ENCODE measurements at places on chromosomes 4 and X.

- no peak for DNase-seq
Observed at GRCh38 chr4:52376132-52376704, 282.9 kb downstream of the USP46 start.

DNA sequence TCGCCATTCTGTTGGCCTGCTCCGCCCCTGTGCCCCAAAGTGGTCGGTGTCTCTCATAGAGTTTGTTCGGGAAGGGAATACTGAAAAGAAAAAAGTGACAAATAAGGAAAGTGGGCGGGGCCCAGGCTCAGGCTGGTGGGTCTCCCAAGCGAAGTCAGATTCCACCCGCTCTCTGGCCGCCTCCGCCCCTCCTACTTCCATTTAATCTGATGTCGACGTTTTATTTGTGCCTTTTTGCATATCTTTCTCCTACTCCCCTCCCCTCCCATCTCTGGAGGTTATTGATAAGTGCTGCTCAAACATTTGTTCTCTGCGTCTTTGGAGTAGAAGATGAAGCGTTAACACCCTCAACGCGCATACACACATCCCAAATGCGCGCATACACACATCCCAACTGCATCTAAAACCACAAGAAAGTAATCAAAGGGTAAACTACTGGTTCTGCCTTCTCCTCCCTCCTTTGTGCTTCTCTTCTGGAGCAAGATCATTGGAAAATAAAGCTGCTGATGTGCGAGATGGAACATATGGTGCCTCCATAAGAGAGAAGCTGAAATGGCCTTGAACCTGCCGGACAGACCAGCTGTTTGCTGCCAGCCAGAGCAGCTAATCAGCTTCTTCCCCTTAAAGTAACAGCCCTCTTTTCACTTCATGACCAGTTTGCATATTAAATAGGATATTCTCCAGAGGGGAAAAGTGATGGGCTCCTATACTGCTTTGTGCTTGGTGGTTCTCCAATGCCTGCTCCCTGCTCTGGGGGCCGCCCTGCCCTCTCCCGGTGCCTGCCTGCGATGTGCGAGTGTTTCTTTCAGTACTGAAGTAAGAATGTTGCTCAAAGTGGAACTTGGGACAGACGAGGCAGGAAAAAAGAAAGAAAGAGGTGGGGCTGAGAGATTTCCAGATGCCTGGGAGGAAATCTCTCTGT lies 3.1 kb downstream of the MAMLD1 start:
- no peak for DNase-seq

- no peak for DNase-seq
Observed at GRCh38 chr4:99378876-99379275, 26.3 kb upstream of the ADH1C start.

GRCh38 chr4:3034231-3034630 lies 40.1 kb downstream of the HTT-AS start:
- no peak for DNase-seq

GRCh38 chr4:113968473-113968872 lies 11.0 kb downstream of the ARSJ start:
- DNase-seq = no peak

DNA sequence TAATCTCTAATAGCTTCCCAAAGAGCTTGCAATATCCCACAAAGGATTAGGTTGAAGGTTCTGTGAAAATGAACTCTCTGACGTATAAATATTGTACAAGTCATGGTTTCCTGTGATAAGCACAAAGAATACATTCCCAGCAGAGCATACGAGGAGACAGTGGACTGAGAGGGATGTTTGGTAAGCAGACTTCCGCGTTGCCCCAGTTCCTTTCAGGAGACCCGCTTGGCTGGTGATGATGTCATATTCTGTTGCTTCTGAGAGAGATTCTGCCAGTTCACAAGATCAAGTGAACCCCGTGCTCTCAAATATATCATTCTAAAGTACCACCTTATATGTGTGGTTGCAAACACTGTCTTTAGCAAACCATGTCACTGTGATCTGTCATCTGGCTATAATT lies 323.9 kb upstream of the CASK start:
- DNase-seq = no peak

- DNase-seq = peak; percentile 39
Observed at GRCh38 chr4:683982-684622, 4.8 kb downstream of the SLC49A3 start.

DNA sequence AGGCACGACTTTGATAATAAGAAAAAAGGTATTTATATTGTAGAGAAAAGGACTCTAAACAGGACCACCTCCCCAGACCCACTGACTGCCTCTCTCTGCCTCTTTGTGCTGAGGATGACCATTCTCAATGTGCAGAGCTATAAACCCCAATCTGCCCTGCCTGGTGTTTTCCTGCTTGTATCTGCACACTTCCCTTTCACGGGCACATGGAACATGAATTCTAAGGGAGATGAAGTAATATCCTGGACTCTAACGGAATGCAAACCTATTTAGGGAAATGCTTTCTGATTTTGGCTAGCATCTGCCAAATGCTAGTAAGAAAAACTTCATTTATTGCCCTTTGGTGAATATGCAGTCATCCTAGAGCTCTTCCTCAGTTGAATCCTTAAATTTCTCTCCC lies 2.4 kb downstream of the DIPK2B start:
- no peak for DNase-seq

DNA sequence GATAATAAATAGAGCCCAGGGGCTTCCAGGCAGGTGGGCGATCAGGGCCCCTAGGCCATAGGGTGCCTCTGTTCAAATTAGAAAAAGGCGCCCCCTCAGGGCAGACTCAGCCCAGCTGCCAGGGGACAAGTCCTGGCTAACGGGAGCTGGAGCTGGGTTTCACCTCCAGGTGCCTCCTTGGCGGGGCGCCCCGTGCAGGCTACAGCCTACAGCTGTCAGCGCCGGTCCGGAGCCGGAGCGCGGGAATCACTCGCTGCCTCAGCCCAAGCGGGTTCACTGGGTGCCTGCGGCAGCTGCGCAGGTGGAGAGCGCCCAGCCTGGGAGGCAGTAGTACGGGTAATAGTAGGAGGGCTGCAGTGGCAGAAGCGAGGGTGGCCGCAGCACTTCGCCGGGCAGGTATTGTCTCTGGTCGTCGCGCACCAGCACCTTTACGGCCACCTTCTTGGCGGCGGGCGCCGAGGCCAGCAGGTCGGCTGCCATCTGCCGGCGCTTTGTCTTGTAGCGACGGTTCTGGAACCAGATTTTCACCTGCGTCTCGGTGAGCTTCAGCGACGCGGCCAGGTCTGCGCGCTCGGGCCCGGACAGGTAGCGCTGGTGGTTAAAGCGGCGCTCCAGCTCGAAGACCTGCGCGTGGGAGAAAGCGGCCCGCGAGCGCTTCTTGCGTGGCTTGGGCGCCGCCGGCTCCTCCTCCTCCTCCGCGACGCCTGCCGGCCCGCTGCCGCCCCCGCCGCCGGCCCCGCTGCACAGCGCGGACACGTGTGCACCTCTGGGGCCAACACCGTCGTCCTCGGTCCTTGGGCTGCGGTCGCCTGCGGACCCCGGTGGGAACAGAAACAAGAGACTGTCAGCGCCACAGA lies 2.4 kb downstream of the NKX3-2 start:
- DNase-seq = no peak

DNA sequence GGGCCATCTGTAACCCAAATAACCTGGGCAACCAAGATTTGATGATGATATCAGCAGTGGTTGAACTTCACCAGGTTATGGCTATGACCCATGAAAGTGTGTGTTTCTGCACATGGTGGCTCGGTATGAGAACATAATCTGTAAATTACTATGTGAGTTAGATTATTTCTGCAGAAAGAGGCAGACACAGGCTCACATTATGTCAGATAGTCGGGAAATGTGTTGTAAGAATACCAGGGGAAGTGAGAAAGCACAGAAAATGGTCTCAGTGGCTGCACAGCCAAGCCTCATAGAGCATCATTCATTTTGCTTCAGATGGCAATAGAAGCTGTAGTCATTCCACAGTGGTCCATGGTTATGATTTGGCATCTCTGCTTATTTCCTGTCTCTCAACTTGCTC lies 63.0 kb upstream of the RBPJ start:
- DNase-seq = no peak

GRCh38 chrX:97039363-97040029 lies 155.8 kb downstream of the RPA4 start:
- DNase-seq = no peak

GRCh38 chrX:3046253-3047240 lies 5.3 kb downstream of the ARSF start:
- peak; percentile 34 for DNase-seq

DNA sequence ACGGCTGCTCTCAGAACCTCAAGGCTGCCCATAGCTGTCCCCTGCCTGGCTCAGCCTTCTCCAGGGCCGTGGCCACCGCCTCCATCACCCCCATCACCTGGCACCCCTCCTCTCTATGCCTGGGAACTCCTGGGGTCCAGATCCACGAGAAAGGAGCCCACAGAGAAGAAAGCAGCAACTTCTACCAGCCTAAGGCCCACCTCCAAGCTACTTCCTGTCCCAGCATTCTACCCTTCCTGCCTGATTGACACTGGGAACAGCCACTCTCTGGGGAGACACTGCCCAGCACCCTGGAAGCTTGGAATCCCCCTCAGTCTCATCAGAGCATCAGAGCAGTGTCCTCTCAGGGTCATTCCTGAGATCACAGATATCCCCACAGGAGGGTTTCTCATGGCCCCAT lies 36.9 kb upstream of the PROM1 start:
- DNase-seq = no peak

DNA sequence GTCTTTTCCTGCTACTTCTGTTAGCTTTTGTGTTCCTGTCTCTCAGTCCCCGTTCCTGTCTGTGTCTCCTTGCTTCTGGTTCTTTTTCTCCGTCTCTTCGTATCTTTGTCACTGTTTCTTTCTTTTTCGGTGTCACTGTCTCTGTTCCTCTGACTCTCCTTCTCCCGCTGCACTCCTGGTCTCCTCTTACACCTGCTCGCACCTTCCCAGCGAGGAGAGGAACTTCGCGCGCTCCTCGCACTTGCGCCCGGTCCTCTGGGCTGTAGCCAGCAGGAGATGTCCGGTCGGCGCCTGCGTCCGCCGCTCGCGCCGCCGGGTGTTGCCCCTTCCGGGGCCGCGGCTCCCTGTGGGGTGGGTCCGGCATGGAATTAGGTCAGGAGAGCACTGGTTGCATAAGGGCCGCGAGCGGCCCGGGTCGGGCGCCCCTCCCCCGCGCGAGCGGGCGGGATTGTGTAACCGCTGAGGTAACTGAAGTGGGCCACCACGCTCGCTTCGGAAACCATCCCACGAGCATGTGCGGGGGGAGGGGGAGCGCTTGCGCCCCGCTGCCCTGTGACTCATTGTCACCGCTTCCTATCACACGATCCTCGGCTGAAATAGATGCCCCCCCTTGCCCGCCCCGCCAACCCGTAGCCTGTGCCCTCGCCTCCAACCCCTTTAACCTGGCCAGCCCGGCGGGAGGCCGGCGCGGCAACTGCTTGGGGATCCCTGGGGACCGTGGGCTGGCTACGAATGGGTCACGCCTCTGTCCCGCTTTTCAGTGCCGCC lies 1.6 kb downstream of the LONRF3 start:
- peak; percentile 86 for DNase-seq

DNA sequence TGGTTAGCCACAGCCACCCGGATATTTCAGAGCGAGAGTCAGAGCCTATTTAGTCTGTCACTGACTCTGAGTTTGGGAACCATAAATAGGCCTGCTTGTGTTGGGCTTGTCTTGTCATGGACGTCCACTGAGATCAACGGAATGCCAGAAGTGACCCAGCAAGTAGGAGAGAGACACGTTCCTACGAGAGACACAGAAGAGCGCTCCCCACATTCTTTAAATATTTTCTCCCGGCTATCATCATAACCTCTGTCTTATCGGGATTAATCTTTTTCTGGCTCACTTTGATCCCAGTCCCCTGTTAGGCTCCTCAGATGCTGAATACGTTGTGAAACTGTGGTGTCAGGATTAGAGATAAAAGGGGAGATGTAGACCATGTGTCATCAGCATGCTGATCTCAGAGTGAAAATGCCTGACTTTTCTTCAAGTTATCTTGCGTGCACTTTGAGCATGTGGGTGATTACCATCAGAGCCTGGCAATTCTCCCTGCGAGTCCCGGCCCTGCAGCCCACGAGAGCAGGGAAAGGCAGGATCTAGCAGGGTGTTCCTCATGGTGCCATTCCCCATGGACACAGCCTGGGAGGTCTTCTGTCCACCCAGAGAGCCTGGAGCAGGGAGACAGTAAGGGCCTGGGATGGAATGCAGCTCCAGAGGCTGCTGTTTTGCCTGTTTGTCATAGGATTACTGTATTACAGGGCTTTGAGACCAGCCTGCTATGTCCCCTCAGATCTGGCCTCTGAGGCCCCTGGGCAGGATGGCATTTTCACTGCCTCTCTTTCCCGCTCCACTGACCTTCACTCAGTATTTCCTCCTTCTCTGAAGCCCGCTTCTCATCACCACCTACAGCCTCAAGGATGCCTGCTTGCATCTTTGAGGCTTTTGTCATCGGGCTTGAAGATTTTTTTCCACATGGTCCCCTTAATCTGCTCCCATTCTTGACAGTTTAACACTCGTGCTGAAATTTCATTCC lies 2.8 kb upstream of the TENM3 start:
- DNase-seq = no peak

- DNase-seq = no peak
Observed at GRCh38 chr4:125280892-125281403, 33.8 kb upstream of the FAT4 start.

- DNase-seq = peak; percentile 86
Observed at GRCh38 chrX:110402091-110402849, 43.6 kb downstream of the RTL9 start.

DNA sequence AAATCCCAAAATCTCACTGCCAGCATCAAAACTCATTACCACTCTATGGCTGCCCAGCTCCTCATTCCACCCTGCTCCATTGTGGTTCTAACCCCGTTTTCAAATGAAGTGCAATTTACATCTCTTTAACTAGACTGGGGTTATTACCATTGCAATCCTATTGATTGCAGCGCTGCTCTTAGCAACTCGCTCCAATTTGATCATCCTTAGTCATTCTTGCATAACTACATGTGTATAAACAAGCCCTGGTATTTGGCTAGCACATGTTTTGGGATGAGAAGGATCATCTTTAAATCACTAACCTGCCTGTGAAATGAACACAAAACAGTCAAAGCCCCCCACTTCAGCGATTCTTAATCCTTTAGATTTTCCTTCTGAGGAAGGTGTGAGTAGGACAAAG lies 340.1 kb upstream of the PPARGC1A start:
- no peak for DNase-seq

GRCh38 chr4:10172278-10172921 lies 55.8 kb upstream of the WDR1 start:
- DNase-seq = no peak

DNA sequence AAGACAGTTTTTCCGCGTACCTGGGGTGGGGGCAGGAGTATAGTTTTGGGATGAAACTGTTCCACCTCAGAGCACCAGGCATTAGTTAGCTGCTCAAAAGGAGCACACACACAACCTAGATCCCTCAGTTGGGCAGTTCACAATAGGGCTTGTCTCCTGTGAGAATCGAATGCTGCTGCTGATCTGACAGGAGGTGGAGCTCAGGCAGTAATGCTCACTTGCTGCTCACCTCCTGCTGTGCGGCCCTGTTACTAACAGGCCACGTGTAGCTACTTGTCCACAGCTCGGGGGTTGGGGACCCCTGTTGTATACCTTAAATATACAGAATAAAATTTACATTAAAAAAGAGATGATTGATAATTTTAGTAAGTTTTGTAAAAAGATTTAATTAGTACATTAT lies 191.5 kb downstream of the SLC7A11 start:
- DNase-seq = no peak
